Activated T-helper 1 cell treated with anti-CD3 and anti-CD28 coated beads, Interleukin-2, amount 50 U/mL, for 16 hours (primary cell): ENCODE measurements at places on chromosomes 6 and 20.

GRCh38 chr6:135116571-135116970 is 61.9 kb upstream of the HBS1L start:
- DNase-seq, result no peak

DNA sequence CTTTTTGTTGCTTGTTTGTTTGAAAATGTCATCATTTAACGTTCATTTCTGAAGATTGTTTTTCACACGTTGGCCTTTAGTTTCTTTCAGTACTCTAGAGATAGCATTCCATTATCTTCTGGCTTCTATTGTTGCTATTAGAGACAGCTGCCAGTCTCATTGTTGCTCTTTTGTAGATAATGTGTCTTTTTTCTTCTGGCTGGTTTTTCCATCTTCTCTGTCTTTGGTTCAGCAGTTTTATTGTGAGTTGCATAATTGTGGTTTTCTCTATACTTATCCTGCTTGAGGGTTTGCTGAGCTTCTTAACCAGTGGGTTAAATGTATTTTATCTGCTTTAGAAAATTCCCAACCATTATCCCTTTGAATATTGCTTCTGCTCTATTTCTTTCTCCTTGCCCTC is 23.2 kb upstream of the AIG1 start:
- DNase-seq, result no peak

- no peak for DNase-seq
Measured at GRCh38 chr6:134822920-134823709, 126.8 kb downstream of the ALDH8A1 start.

DNA sequence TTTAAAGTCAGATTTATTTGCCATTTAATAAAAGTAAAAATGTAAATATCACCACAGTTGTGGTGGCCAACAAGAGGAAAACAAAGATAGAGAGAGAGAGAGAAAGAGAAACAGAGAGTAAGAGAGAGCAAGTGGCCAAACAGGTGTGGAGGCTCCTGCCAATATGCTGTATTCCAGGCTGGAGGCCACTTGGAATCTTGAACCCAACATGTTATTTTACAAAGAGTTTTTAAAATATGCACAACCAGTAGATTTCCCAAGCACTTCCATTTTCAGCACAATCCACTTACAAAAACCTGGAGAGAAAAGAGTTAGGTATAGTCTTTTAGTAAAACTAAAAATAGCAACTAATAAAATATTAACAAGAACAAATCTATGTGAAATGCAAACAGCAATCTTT is 1323.1 kb upstream of the CITED2 start:
- DNase-seq, result no peak

DNA sequence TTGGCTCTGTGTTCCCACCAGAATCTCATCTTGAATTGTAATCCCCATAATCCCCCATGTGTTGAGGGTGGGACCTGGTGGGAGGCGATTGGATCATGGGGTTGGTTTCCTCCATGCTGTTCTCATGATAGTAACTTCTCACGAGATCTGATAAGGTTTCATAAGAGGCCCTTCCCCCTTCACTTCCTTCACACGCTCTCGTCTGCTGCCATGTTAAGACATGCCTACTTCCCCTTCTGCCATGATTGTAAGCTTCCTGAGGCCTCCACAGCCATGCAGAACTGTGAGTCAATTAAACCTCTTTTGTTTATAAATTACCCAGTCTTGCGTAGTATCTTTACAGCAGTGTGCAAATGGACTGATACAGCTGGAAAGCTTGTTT is 90.0 kb downstream of the ELOVL5 start:
- DNase-seq, result no peak

- no peak for DNase-seq
Measured at GRCh38 chr6:46918806-46919205, 2.9 kb downstream of the ADGRF5 start.

GRCh38 chr6:147700436-147701209 is 192.1 kb downstream of the SAMD5 start:
- no peak for DNase-seq

- no peak for DNase-seq
Measured at GRCh38 chr6:91761621-91762020, 1174.7 kb upstream of the MAP3K7 start.
